ENCODE measurements at places on chromosomes 2 and 18. TPM values are rescaled to one million over a fixed set of nuclear protein-coding genes. Genes with fewer than 3 reads are reported as not detected.

- ATAC-seq: no peak
These were observed 113.8 kb downstream of the CTAGE1 start for GRCh38 chr18:22303927-22304326.

OSR1 gene
- total RNA-seq: 56.0 TPM

DNA sequence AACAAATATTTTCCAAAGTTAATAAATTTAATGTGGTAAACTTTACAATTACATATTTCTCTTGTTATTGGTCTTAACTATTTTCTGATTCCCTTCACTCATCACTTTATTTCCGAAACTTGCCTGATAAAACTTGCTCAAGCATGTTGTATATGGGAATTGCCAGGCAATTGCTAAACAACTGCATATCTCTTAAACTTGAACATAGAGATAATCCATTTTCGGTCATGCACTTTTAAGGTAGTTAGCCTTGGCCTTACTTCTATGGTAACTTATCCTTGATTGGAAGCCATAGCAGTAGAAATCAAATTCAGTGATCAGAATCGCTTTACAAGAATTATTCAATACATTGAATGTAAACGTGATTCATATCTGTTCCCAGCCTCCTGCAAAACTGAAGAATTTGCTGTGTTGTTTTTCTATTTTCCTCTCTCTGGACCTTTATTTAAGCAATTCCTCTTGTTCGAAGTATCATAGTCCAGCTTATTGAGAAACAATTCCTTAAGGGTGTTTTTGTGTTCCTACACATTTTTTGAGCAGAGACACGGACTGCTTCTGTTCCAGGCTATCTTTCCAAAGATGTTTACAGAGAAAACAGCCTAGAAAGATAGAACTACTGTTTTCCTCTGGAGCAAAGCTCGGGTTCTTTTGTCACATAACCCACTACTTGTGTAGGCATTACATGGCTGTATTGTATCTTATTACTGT lies 674.3 kb downstream of the IRS1 start:
- no peak for ATAC-seq

DNA sequence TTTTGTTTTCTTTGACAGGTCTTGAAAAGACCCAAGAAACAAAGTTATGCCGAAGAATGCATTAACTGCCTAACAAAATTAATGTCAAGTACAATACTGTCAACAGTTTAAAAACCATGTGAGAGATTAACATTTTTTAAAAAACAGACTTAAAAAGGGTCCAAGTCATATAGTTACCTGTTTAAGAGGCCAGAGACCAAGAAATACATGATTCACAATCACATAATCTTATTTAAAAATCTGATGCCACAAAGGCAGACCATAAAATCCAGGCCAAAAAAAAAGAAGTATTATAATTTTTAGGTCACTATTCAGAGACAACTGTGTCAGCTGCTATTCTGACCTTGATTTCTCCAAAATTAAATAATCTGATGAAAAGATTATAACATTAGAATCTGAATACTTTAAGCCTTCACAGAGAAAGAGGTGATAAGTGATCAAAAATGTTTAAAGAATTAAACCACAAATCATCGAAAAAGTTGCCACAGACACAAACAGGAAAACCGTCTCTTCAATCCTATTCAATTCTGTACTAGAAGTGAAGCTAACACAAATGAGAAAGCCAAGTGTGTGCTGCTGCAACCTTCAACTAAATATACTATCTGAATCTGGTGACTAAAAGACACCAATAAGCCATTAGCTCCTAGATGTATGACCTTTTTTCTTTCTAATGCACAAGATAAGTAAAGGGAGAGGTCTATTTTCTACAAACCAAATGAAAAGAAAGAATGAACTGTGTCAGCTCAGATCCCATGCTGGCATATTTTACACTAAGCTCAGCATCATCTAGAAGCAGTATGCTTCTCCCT lies 286.0 kb downstream of the ZEB2 start:
- no peak for ATAC-seq

FBXO15 gene
- not detected for total RNA-seq

- ATAC-seq: no peak
These were observed 136.9 kb downstream of the MYO3B start for GRCh38 chr2:170314744-170315447.

HOXD1 gene
- total RNA-seq: 0.54 TPM

GRCh38 chr2:101478181-101479001 lies 3.5 kb upstream of the RFX8 start:
- no peak for ATAC-seq

DNA sequence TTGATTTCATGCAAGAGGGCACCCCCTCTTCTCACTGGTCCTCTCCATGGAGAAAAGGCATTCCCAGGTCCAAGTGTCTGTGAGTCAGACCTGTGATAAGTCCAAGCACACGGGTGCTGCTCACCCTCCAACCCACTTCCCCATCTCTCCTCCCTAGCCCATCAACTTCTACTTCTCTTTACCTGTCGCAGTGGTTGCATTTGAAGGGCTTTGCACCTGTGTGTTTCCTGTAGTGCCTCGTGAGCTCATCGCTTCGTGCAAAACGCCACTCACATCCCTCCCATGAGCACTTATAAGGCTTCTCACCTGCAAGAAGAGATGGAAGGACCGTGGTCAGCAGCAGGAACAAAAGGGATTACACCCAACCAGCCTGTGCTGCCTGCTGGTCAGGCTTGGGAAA lies 77.5 kb downstream of the KLF7 start:
- ATAC-seq: no peak

DNA sequence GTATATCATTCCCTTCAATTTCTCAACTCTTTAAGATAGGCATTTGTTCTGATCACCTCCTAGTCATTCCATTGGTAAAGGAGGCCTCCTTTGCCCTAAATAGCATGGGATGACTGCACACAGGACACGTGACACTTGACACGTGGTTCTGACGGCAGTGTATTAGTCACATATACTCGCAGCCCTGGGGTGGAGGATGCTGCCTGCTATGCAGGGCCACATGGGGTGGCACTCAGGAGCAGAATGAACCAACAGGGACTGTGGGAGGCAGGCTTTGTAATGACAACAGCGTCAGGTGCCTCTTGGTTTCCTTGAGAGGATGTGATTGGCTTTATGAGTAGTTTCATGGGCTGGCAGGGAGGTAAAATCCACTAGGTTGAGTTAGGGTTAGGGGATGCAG lies 9.3 kb upstream of the KCNS3 start:
- no peak for ATAC-seq

NCOA1 gene
- total RNA-seq: 48.1 TPM
